ENCODE measurements at places on chromosomes 7 and 10. TPM values are rescaled to one million over a fixed set of nuclear protein-coding genes. Genes with fewer than 3 reads are reported as not detected.
A peak's percentile ranks its signal among the peaks of the same experiment; 100 is the strongest.

Gene C10orf53
- total RNA-seq, result not detected

- no peaks in the 10 kb centered on the region for H3K27me3 ChIP-seq
- DNase-seq, result no peak
- no peak overlapping the region for H3K4me3 ChIP-seq
- no peaks in the 10 kb centered on the region for H3K36me3 ChIP-seq
- no peaks in the 10 kb centered on the region for H3K4me1 ChIP-seq
Observed at GRCh38 chr10:74329873-74330272, 178.9 kb downstream of the ADK start.

DNA sequence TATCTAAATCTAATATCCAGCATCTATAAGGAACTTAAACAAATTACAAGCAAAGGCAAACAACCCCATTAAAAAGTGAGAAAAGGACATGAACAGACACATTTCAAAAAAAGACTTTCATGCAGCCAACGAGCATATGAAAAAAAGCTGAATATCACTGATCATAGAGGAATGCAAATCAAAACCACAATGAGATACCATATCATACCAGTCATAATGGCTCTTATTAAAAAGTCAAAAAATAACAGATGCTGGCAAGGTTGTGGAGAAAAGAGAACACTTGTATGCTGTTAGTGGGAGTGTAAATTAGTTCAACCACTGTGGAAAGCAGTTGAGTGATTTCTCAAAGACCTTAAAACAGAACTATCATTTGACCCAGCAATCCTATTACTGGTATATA, 334.4 kb upstream of the CACNA2D1 start:
- H3K4me3 ChIP-seq, result no peak overlapping the region
- no peak overlapping the region for H3K27ac ChIP-seq
- no peak for DNase-seq
- H3K4me1 ChIP-seq, result no peaks in the 10 kb centered on the region
- no peaks in the 10 kb centered on the region for H3K36me3 ChIP-seq
- H3K27me3 ChIP-seq, result no peaks in the 10 kb centered on the region

GRCh38 chr7:113368256-113368655, 249.9 kb upstream of the SMIM30 start:
- H3K27ac ChIP-seq, result no peak overlapping the region
- no peaks in the 10 kb centered on the region for H3K4me1 ChIP-seq
- DNase-seq, result no peak

Gene EGR2
- 5.9 TPM for total RNA-seq

Gene CALML3
- total RNA-seq, result not detected

- peak overlapping the region; percentile 61 for H3K4me3 ChIP-seq
- no peak for DNase-seq
- no peaks in the 10 kb centered on the region for H3K27me3 ChIP-seq
- H3K27ac ChIP-seq, result no peak overlapping the region
Observed at GRCh38 chr7:74269757-74270277, 15.6 kb upstream of the RFC2 start.

DNA sequence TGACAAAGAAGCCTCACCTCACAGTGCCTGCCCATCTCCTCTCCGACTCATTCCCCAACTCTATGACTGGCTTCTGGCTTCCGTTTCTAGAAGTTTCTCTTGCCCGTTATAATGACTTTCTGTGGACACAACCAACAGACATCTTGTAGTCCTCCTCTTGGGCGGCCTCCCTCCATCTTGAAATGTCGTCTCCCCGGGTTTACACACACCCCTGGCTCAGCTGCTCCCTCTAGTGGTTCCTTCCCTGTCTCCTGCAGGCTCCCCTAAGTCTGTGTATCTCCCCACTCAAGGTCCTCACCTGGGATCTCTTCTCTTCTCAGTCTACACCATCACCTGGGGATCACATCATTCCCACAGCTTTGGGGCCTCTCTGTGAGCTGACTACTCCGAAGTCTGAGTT, 123.4 kb upstream of the NEBL start:
- H3K36me3 ChIP-seq, result no peaks in the 10 kb centered on the region
- no peak overlapping the region for H3K27ac ChIP-seq
- no peaks in the 10 kb centered on the region for H3K27me3 ChIP-seq

- H3K27ac ChIP-seq, result peak overlapping the region; percentile 55
- DNase-seq, result no peak
- H3K4me1 ChIP-seq, result peaks cover 9% of the 10 kb centered on the region
- peaks cover 70% of the 10 kb centered on the region for H3K36me3 ChIP-seq
- H3K4me3 ChIP-seq, result no peak overlapping the region
Observed at GRCh38 chr7:151566897-151567320, 47.2 kb upstream of the RHEB start.

GRCh38 chr10:129410688-129411392, 56.2 kb upstream of the MGMT start:
- H3K27me3 ChIP-seq, result no peaks in the 10 kb centered on the region
- no peaks in the 10 kb centered on the region for H3K4me1 ChIP-seq
- no peak overlapping the region for H3K27ac ChIP-seq
- H3K4me3 ChIP-seq, result no peak overlapping the region

DNA sequence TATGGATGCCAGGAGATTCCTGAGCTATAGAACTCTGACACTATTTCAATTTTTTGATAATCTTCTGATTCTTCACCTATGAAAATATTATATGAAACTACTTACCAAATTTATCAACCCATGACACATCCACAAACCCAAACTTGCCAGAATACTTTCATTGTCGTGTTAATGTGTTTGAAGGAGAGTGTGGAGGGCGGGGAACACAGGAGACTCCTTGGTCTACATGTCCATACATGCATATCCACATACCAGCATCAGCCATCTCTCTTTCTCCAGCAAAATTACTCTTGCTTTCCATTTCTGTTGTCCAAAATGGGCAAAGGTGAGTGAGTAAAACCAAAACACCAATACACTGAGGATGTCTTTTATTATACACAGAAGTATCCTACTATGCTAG, 23.5 kb upstream of the BPGM start:
- DNase-seq, result no peak
- H3K27ac ChIP-seq, result no peak overlapping the region
- no peak overlapping the region for H3K4me3 ChIP-seq

GRCh38 chr7:1368682-1369571, 90.3 kb downstream of the MICALL2 start:
- H3K4me1 ChIP-seq, result peaks cover 8% of the 10 kb centered on the region
- no peak overlapping the region for H3K4me3 ChIP-seq
- H3K27me3 ChIP-seq, result peaks cover 26% of the 10 kb centered on the region
- H3K27ac ChIP-seq, result no peak overlapping the region
- no peak for DNase-seq

DNA sequence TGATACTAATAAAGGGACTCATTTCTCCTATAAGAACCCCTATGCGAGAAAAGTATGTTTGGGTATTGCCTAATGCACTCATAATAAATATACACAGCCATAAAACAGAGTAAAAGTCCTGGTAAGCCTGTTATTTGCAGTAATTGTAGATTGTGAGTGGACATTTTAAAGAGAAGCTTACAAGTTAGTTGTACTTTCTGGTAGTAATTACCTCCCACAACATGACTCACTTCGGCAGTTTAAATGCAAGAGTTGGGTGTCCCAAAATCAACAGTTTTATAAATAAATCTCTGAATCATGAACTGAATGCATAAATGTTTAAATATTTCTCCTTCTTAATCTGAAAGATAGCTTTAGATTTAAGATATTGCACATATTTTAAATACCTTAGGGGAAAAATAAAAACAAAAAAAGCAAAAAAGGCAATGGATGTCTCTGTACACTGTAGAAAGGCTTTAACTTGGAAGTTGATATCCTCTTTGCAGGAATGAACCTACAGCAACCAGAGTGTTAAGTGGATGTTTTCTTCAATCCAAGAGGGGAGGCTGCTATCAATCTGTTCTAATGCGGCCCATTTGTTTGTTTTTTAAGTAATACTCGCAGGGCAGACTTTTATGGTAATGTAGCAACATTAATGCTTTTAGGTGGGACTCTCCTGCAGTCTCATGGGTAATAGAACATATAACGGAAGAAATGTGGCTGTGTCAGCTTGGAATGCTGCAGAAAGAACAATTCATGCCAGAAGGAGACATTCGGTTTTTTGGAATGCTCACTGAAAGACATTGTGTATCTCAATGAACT, 57.3 kb upstream of the ZEB1 start:
- H3K36me3 ChIP-seq, result no peaks in the 10 kb centered on the region
- no peaks in the 10 kb centered on the region for H3K27me3 ChIP-seq
- peak overlapping the region; percentile 34 for H3K27ac ChIP-seq
- DNase-seq, result no peak
- peak overlapping the region; percentile 1 for H3K4me3 ChIP-seq

Gene SUFU
- 6.4 TPM for total RNA-seq

Gene ZNF777
- total RNA-seq, result 8.4 TPM

- H3K27ac ChIP-seq, result no peak overlapping the region
- H3K36me3 ChIP-seq, result no peaks in the 10 kb centered on the region
- H3K4me3 ChIP-seq, result no peak overlapping the region
- DNase-seq, result peak; percentile 53
Observed at GRCh38 chr10:127186813-127187212, 9.6 kb downstream of the INSYN2A start.

DNA sequence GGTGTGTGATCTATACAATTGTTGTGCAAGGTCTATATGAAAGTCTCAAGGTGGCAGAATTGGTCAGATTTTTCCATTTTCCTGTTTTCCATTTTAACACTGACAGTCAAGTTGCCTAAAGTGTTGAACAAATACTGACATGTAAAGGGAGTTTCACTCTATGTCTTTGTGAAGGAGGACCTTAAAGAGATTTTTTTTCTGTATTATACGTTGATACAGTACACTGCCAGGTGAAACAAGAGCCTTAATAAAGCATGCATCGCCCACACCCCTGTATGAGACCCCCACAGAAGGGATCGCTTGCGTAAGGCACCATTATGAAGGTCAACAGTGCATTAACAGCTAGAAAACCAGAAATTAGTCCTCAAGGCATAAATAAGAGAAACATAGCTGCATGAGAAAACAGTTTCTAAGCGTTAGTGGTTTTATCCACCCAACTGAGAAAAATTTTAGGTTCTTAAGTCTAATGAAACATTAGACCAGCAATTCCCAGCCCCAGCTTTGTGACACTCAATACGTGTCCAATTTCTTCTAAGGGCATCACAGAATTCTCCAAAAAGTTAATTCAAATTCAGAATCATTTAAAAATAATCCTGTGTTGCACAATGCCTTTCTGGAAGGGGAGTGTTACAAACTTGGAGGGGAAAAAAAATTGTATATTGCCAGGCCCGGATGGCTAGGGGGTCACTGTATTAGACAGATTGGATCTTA, 6.9 kb downstream of the KLF6 start:
- peaks cover 78% of the 10 kb centered on the region for H3K36me3 ChIP-seq
- H3K4me1 ChIP-seq, result peaks cover 72% of the 10 kb centered on the region
- H3K27ac ChIP-seq, result peak overlapping the region; percentile 100
- H3K4me3 ChIP-seq, result peak overlapping the region; percentile 5
- no peaks in the 10 kb centered on the region for H3K27me3 ChIP-seq

DNA sequence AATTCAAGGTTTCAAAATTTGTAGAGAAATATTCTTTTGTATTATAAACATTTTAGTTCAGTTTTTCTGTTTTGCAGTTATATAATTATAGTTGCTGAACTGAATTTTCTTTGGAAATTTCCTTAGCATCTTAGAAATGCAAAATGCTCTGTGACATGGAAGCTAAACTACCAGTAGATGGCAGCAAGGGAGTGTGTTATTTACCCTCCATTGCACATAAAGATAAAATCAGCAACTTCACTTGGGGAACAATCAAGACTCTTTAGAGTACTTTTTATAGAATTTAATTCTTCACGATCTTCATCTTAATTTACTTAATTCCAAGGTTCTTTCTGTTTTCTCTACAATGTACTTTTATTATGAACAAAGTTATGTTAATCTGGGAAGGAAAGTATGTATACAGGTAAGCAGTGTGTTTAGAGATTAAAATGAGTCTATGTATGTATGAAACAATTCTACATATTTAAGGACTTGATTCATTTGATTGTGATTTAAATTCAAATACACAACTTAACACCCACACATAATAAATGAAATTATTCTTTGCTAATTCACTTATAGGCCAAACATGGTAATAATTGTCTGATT, 404.2 kb downstream of the THSD7A start:
- no peaks in the 10 kb centered on the region for H3K36me3 ChIP-seq
- no peak for DNase-seq
- H3K27me3 ChIP-seq, result no peaks in the 10 kb centered on the region
- H3K4me1 ChIP-seq, result no peaks in the 10 kb centered on the region

GRCh38 chr10:35225204-35225603, 98.6 kb downstream of the CREM start:
- H3K27me3 ChIP-seq, result no peaks in the 10 kb centered on the region
- no peak overlapping the region for H3K4me3 ChIP-seq
- no peak for DNase-seq
- H3K4me1 ChIP-seq, result no peaks in the 10 kb centered on the region
- H3K27ac ChIP-seq, result no peak overlapping the region

All from right atrium auricular region (tissue), 2 donors.